ENCODE measurements at places on chromosomes 6 and 20.

DNA sequence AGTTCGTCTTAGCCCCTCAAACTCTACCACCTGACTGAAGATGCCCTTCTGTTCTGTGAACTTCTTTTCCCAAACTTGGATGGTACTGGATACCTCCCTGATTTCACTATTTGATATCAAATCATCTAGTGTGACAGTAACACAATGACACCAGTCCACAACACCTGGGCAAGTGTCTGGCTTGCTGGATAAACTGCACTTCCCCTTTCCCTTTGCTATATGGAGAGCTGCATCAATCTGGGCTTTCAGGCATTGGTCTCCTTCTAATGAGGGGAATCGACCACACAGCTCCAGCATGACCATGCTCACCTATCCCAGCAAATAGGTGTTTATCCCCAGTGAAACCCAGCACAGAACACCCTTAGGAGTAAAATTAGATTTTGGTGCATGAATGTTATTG, 3.1 kb downstream of the F13A1 start:
- no peak for DNase-seq

DNA sequence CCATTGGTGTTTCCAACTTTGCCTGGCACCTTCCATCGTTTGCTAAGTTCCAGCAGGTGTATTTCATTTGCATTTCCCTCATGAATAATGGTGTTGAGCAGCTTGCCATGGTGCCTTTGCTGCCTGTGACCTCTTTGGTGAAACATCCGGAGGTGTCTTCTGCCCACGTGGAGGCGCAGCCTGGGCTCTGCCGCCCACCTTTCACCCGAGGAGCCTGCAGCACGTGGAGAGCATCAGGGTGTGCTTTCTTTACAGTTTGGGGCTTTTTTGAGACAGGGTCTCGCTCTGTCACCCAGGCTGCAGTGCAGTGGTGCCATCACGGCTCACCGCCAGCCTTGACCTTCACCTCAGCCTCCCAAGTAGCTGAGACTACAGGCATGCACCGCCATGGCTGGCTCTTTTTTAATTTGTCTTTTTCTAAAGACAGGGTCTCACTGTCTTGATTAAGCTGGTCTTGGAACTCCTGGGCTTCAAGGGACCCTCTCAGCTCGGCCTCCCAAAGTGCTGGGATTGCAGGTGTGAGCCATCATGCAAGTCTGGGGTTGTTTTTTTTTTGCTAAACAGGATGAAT, 3.0 kb upstream of the ADRM1 start:
- DNase-seq, result no peak

DNA sequence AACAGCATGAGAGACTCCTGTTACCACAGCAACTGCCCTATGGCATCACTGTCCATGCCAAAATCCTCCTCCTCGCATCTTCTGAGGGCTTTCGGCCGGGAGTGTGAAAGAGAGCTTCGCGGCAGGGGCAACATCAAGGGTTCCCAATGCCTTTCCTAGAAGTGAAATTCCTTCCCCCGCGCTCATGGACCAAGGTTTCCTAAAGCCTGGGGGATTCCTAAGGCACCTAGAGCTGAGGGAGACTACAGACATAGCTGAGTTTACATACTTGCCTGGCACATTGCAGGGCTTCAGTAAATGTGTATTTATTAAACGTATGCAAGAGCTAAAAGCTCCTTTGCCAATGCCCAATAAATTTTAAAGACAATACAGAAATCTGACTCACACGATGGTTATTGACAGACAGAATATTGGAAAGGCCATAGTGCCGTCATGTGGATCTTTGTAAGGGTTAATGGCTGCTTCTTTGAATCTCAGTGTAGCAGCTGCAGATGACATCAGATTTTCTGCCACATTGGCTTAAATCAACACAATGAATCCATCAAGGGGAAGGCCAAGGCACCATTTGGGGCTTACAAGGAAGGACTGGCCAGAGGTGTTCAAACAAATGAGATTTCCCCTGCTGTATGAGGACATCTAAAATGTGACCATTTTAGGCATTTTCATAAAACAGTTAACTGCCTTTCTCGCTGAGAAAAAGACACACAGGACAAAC, 281.2 kb upstream of the JARID2 start:
- no peak for DNase-seq

GRCh38 chr20:1083431-1084080, 34.8 kb upstream of the PSMF1 start:
- no peak for DNase-seq
